ENCODE measurements at places on chromosomes 1 and 21.

DNA sequence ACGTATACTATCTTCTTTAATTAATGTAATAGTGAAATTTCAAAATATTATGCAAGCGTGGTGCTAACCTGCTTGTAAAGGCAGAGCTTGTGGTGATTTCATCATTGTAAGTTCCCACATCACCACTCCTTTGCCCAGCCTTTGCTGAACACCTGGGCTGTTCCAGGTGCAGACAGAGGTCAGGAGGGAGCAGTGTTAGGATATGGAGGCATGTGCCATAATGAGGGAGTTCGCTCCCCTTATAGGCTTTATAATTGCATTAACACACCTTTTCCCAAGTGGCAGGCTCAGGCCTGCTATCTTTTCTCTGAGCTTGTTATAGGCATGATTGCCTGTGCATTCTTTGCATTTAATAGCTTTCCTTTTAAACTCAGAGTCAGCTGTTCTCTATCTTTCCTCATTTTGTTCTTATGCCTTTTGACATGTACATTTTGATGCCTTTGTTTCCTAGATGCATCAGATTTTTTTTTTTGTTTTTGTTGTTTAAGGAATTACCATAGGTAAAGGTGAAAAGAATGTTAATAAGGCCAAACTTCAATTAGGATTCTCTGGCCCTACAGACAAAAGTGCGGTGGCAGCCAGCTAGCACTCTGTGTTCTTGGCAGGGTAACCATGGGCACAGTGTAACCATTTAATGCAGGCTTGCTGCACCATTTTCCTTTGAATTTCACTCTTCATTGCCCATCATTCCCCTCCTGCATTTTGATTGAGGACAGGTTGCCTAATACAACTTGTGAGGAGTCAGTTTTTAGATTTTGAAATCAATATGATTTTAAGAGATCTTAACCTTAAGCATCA is 12.6 kb downstream of the NPL start:
- DNase-seq: no peak

GRCh38 chr1:219312967-219313366 is 139.3 kb downstream of the LYPLAL1 start:
- no peak for DNase-seq

DNA sequence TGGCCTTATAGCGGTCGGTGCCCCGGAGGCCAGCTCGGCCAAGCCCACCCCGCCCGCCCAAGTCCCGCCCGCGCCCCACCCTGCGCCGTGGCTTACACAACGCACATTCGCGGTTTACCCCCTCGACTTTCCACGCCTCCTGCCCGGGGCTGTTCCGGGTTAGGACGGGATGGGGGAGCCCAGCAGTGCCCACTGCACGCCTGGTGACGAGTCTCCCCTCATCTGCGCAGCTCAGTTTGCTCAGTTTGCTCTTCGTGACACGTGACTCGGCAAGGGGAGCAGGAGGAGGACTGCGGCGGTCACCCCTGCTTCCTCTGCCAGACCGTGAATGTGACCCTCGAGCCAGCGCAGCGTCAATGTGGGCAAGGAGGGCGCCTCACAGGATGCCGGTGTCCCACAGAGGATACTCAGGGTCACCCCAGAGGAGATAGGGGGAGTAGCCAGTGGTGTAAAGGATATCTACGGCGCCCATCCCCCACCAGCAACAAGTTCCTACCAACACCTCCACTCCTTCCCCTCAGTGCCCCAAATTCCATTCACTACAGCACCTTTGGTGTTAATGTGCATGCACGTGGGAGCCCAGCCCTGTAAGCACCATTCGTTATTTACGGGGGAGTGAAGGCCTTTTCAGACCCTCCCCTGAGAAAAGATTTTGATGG is 350 bp upstream of the S100A6 start:
- DNase-seq: peak; percentile 89

DNA sequence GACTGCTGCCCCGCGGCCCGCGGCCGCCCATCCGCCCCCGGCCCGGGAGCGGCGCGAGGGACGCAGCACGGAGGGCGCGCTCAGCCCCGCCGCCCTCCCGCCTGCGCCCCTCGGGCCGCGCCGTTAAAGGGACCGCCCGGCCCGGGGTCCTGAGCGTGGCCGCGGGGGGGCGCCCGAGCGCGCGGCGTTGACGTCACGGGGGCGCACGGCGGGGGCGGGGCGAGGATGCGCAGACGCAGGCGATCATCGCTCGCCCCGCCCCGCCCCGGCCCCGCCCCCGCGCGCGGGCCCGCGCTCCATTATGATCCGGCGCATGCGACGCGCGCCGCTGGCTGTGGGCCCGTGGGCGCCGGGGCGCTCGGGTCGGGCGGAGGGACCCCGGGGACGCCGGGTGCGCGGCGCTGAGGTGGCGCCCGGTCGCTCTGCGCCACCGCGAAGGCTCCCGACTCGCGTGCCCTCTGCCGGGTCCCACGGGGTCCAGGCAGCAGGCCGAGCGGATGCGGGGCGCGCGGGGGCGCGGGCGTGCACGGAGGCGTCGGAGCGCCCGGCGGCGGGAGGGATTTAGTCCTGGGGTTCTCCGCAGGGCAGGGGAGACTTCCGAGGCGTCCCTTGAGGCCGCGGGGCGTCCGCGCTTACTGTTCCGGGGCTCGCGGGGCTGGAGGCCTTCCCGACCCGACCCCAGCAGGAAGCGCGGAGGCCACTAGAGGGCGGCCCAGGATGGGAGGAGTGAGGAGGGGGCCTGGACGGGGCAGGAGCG is at the start of gene DVL1:
Gene DVL1 (minus strand): TSS at position 163 of the 757 bp plus-strand sequence. CDS start 353 bp downstream, outside the sequence.
- DNase-seq: peak; percentile 82

DNA sequence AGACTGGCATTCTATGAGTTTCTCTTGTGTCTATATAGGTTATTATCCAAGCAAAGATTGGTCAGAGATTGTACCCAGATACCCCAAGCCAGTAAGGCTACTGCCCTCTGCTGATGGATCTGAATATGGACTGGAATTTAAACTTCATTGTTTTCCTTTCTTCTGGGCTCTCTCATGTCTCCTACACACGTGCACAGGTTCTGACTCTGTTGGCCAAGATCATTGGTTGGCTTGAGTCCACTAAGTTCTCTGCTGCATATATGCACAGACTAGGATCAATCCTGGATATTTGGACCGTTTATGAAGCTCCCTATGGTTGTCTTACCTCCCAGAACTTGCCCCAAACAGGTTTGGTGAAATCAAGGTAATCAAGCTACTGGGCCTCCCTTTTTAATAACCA is 69.7 kb downstream of the CC2D1B start:
- DNase-seq: no peak

GRCh38 chr1:15742339-15742801 is at the start of gene TMEM82:
TMEM82 (plus strand) TSS chr1:15742499; CDS start chr1:15742560, 61 bp downstream.
- DNase-seq: no peak
